Frontal cortex (tissue), 4 donors: ENCODE measurements at places on chromosomes 7 and 10.

DNA sequence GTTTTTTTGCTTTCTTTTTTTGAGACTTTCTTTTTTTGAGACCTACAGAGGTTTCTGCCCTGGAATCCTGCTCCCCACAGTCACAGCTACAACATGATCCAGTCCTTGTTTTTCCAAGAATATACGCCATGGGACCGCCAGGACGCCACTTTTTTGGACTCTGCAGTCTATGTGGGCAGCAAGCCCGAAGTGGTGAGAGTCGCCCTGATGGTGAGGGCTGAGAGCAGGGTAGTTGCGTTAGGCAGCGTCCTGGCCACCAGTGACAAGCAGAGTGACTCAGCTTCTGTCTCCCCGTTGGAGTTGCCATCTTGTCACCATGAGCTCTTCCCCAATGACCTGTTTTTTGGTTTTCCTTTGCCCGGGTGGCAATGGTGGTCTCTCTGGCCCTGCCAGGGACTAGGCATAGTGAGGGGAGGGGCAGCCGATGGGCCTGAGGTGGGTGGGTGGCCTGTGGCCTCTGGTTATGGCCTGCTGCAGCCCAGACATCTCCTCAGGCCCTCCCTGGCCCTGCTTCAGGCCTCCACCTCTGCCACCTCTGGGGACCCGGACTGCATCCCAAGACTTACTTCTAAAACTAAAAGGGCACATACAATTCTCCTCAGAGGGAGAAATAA is 88.0 kb upstream of the MALRD1 start:
- no peak for DNase-seq

DNA sequence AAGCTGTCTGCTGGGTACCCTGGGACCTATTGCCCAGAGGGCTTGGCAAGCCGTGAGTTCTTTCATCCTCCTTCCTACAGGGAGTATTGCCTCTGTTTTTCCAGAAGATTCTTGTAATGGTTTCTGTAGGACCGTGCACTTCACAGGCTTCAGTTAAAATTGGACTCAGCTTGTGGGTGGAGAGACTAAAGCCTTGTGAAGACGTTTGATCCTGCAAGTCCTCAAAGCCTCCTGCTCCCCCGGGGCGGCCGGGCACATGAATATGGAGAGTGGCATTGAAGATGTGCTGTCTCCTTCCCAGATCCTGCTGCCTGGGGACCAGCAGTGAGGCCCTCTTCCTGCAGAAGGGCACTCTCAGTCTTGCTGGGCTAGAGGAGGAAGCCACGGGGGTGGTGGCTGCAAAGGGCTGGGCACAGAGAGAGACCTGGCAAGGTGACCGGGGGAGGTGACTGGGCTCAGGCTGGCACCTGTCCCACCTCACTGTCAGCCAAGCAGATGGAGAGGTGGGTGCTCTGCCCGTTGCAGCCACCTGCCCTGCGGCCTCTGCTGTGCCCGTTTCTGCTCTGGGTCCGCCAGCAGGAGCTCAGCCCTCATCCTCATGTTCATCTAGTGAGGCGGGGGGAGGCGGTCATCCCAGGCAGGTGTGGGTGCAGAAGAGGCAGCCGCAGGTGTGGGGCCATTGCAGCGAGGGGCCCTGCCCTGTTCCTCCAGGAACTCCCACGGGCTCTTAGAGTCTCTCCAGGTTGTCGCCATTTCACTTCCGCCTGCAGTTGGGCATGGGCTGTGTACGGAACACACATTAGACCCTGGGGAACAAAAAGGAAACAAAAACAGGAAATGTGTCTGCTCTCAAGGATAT is 55.7 kb downstream of the TMEM209 start:
- no peak for DNase-seq

DNA sequence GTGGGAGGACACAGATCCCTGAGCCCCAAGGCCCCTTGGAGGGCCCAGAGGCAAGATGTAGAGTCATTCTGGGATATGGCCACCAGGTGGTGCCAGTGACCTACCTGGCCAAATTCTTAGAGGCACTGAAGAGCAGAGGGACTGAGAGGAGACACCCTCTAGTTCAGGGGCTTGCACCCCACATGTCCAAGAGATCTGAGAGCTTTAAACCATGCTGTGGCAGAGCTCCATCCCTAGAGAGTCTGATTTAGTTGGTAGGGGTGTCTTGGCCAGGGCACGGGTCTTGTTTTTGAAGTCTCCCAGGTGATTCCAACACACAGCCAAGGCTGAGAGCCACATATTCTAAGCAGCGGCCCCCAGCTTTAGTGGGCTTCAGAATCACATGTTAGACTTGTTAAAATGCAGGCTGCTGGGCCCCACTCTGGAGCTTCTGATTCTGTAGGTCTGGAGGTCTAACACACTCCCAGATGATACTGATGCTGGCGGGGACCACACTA is 52.5 kb downstream of the PRF1 start:
- peak; percentile 73 for DNase-seq

GRCh38 chr7:139043823-139044812 is 8.3 kb upstream of the ZC3HAV1L start:
- no peak for DNase-seq

DNA sequence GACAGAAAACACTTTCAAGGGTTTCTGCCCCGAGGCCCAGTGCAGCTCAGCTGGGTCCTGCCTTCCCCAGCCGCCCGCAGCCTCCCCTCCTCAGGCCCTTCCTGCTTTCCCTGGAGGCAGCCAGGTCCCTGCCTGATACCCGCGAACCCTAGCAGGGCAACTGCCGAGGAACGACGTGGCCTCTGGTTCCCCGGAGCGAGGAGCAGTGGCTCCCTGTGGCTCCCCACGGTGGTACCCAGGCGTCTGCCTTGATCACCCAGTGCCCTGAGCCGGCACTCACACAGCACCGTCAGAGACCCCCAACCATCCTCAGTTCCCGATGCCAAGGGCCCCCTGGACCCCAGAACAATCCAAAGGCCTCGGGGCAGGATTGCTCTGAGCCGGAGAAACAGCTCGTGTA is 58.3 kb downstream of the CFAP46 start:
- DNase-seq, result no peak
